ENCODE measurements at places on chromosomes 11 and 22. TPM values are rescaled to one million over a fixed set of nuclear protein-coding genes. Genes with fewer than 3 reads are reported as not detected.

The C2CD3 gene
- total RNA-seq = 30.1 TPM

The ANGPTL5 gene
- total RNA-seq = 0.12 TPM

- no peak for ATAC-seq
Measured at GRCh38 chr11:62018981-62019664, 51.7 kb upstream of the FTH1 start.

The CBLIF gene
- total RNA-seq = not detected

The TTLL12 gene
- 34.5 TPM for total RNA-seq

The AP5B1 gene
- total RNA-seq = 15.7 TPM

The ANO1 gene
- total RNA-seq = 36.4 TPM

The LSP1 gene
- 13.4 TPM for total RNA-seq

The PKP3 gene
- total RNA-seq = 0.67 TPM

Data from gastroesophageal sphincter (tissue), 4 donors.